ENCODE measurements at places on chromosomes 6 and 20. TPM values are rescaled to one million over a fixed set of nuclear protein-coding genes. Genes with fewer than 3 reads are reported as not detected.

DNA sequence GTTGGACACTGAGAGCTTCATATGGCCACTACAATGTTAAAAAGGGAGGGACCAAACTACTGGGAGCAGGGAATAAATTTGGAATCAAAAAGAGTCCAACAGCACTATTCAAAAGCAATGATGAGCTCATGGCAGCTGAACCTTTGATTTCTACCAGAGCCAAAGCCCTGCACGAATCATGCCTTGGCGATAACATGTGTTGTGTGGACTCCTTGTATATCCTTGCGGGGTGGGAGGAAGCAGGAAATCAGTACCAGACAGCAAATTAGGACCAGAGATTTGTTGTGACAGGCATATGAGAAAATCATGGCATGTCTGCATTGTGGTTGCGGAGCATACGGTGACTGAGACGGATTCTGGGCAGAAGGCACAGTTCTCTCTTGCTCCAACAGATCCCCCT is 85.6 kb upstream of the EMILIN3 start:
- DNase-seq = no peak

The STMND1 gene
- not detected for total RNA-seq

DNA sequence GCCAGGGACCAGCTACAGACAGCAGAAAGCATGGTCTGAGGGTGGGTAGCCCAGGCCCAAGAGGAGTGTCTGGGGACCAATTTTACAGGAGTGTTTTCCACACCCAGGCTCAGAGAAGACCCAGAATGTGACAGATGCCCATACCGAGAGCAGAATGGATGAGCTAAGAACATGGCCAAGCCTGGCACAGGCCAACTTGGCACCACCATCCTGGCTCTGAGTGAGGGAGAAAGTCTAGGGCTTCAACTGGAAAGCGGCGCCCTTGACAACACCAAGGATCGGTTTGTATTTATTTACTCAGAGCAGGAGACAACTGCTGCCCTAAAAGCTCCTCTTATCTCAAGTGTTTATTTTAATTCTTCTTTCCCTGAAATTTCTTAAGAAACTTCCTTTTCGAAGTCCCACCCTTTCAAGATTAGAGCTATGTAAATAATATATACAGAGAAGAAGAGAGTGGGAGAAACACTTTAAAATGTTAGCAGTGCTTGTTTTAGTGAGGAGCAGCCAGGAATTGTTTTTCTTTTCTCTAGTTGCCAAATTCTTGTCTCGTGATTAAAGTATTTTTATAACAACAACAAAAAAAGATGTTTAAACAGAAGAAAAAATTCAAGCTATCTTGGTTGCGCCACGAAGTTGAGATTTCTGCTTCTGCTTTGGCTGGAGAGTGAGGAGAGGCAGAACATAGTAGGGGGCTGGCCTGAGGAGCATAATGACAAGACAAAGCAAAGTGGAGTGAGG is 16.2 kb downstream of the TNXB start:
- DNase-seq = no peak

The CAGE1 gene
- total RNA-seq = 0.11 TPM

The BAG2 gene
- 8.0 TPM for total RNA-seq

DNA sequence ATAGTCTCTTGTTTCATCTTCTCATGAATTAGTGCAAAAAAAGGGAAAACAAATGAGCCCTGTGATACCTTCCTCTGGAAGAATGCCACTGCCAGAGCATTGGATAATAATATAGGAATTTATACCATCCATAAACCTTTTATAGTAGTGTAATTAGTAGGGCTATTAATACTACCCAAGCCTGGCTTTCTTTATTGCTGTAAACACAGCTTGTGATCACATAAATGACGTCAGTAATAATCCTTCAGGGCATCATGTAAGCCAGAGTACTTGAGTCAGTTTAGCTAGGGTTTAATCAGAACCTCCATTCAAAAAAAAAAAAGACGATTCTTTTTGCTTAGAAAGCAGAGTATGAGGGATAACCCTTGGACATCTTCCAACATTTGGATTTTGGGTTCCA is 264.8 kb downstream of the SLC35F1 start:
- no peak for DNase-seq

- no peak for DNase-seq
These were observed 8.9 kb upstream of the SNRNP48 start for GRCh38 chr6:7580927-7581618.

DNA sequence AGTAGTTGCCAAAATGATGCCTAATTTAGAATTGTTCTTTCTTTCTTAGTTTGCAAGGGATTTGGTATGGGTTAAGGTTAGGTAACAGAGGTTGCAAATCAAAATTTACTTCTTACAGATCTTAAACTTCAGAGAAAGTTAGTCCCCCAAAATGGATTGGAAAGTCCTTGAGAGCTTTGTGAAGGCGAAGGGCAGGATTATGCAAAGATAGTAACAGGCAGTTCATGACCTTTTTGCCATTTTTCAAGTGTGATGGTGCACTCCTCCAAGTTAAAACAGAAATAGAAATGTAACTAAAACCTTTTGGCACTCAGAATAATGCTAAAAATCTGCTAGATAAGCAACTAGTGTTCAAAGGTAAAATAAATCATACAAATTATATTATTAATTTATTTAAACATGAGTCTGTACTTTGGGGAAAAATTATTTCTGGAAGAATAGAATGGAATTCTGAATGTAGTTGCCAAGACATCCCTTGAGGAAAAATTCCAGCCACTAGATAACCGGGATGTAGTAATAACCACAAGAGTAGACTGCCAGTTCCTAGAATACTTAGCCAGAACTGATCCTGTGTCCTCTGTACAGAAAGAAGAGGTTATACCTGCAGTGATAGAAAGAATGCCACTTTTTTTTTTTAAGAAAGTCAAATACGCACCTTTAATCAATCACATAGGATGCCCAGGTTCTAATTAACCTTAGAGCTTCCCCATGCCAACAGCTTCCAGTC is 31.8 kb upstream of the DAAM2 start:
- DNase-seq = no peak

The ESR1 gene
- 1.3 TPM for total RNA-seq

DNA sequence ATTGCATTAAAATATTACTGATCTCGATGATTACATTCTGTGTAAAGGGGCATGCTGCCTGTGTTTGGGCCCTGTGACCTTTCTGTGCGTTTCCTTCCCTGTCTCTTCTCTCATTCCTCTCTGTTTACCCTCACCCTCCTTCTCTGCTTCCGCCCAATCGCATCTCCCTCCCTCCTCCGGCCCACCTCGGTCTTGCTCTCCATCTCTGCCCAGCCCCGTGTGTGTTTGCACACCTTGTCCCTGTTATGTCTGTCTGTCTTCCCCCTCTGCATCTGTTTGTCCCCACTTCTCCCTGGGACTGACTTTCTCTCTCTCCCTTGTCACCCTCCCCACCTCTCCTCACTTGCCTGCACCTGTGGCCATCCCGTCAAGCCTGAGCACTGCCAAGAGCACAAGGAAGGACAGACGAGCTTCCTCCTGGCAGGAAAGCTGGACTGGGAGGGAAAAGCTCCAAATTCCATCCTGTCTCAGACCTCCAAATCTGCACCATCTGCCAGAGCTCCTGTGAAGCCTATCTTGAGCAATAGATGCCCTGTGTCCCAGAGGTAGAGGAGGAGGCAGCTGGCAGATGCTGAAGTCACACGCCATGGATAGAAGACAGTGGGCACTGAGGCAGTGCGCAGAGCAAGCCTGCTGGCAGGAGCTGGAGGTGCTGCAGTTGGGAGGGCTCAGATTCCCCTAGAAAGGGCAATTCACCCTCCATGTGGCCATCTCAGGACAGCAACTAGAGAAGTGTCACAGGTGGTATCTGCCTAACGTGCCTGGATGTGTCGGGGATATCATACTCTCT is 172.3 kb downstream of the PTPRT start:
- no peak for DNase-seq

The DPPA5 gene
- 6.7 TPM for total RNA-seq

The FABP7 gene
- total RNA-seq = 5.9 TPM

DNA sequence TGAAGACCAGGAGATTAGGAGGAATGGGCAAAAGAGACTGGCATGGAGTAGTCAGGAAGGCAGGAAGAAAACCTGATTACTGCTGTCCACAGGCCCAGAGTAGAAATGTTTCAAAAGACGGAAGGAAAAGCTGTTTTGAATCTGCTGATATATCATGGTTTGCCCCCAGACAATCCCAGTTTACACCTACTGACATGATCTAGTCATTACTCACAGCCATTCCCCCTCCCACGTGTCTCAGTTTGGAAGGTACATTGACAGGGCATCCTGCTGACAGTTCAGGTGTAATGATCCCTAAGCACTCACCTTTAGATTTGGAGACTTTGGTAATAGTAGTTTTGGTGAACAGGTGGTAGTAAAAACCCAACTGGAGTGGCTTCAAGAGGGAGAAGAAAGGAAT is 9.8 kb upstream of the TXNDC5 start:
- no peak for DNase-seq

- DNase-seq = no peak
These were observed 198.9 kb downstream of the CLIC5 start for GRCh38 chr6:45816674-45817297.

- DNase-seq = no peak
These were observed 335.3 kb downstream of the CD83 start for GRCh38 chr6:14452567-14453527.

The PSORS1C1 gene
- total RNA-seq = 0.34 TPM

- DNase-seq = no peak
These were observed 107.4 kb downstream of the SCML4 start for GRCh38 chr6:107716688-107717089.

- DNase-seq = no peak
These were observed 52.6 kb downstream of the SMLR1 start for GRCh38 chr6:130879826-130880225.

DNA sequence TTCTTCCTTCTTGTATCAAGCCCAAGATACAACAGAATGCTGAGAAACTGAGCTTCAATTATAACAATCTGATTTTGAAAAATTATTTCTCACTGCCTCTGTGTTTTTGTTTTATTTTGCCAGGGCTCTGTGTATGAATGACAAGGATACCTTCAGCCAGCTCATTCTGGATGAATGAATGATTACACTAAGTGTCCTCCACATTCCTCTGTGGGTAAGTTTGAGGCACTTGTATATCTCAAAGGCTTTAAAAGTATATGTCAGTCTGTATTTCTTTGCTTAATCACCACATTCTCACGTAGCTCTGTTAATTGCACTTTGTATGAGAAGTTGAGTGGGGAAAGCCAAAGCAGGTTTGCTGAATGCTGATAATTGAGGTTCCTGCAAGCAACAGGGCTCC is 95.1 kb downstream of the TIAM2 start:
- DNase-seq = no peak

The SYTL3 gene
- 0.27 TPM for total RNA-seq

DNA sequence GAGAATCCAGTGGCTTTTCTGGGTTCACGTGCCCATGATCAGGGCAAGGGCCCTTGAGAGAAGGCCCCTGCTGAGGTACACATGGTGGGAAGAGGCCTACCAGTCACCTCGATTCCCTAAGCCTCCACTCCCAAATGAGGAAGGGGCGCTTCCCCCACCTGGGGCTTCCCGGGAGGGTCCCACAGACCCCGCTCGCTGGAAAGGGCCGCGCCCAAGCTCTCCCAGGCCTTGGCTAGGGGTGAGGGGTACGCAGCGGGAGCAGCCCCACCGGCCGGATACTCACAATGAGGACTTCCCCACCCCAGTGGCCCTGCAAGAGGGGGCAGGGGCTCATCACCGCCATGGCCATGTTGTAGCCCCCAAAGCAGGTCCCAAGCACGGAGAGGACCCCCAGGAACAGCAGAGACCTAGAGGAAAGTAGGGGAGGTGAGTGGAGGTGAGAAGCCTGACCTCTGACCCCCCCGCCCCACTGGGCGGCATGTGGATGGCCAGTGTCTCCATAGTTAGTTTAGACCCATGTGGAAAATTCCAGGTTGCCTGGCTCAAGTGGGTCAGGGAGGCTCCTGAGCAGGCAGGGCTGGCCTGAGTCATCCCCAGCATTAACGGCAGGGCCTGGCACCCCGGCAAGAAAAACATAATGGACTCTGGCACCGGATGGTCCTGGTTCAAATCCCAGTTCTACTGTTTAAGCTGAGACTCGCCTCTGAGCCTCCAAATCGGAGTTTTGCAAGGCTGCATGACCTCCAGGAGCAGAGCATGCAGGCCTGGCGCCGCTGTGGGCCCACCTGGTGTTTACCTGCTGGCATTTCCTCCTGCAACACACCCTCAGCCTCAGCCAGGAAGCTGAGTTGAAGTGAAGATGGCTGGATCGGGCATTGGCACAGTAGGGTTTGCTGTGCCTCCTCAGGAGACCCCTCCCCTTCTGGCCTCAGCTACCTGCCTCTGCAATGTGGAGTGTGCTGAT is 6.6 kb downstream of the SLC52A3 start:
- DNase-seq = no peak

DNA sequence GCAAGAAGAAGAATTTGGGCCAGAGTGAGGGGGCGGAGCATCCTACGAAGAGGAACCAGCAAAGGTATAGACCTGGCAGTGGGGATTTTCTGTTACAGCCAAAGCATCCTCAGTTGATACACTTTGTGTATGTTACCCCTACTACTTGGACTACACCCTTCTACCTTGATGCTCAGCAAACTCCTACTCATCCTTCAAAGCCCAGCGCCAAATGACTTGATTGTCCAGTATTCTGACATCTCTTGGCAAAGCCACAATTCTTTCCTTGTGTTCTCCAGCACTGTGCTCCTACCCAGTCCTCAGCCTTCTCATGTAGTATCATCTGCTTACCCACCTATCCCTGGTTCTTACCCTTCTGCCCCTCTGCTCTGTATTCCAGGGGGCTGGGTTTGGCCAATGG is 21.7 kb upstream of the CTNNBL1 start:
- no peak for DNase-seq

DNA sequence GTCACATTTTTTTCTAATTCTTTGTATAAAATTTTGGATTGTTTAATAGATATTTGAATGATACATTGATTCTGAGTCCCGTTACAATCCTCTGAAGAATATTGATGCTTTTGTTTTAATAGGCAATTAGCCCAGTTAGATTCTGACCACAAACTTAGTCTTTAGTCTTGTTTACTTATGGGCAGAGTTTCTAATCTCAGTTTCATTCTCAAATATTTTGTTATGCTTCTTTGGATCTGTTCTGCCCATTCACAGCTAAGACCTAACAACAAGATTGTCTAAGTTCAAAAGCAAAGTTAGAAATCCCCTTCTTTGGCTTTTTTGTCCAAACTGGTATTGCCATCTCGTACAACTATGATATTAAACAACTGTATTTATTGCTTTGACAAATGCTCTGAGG is 58.0 kb downstream of the TBXT start:
- DNase-seq = no peak

GRCh38 chr20:2840967-2841531 is 504 bp downstream of the VPS16 start:
- peak; percentile 65 for DNase-seq

The KIAA1755 gene
- 0.16 TPM for total RNA-seq

- DNase-seq = no peak
These were observed 70.7 kb downstream of the PDE7B start for GRCh38 chr6:135922174-135922573.

GRCh38 chr20:46464451-46464850 is 48.9 kb downstream of the ZNF334 start:
- no peak for DNase-seq

The LY6G6C gene
- total RNA-seq = 0.21 TPM

The FAM83C gene
- total RNA-seq = not detected

The RIPOR3 gene
- 5.4 TPM for total RNA-seq

GRCh38 chr20:42484335-42484734 is 705.4 kb downstream of the PTPRT start:
- no peak for DNase-seq

Data from WTC11 (cell line).